Articular chondrocyte of knee joint (primary cell): ENCODE measurements at places on chromosomes 2 and 18. TPM values are rescaled to one million over a fixed set of nuclear protein-coding genes. Genes with fewer than 3 reads are reported as not detected.

ADD2 gene
- total RNA-seq, result under 0.01 TPM in 2 replicates

MDH1B gene
- 2.3 and 2.7 TPM in 2 replicates for total RNA-seq

PDCD1 gene
- not detected in 2 replicates for total RNA-seq

FOXD4L1 gene
- 0.11 and 0.26 TPM in 2 replicates for total RNA-seq

STAM2 gene
- total RNA-seq, result 72.5 and 73.5 TPM in 2 replicates

CHN1 gene
- total RNA-seq, result 4.7 and 11.5 TPM in 2 replicates

CLASP1 gene
- 48.6 and 60.8 TPM in 2 replicates for total RNA-seq

GCG gene
- not detected in 2 replicates for total RNA-seq

EVA1A gene
- total RNA-seq, result 19.1 and 40.6 TPM in 2 replicates

IL36B gene
- total RNA-seq, result not detected in 2 replicates

SERPINB4 gene
- not detected in 2 replicates for total RNA-seq

UNC80 gene
- total RNA-seq, result not detected in 2 replicates

SLC25A12 gene
- 21.8 and 32.1 TPM in 2 replicates for total RNA-seq

KCNS3 gene
- total RNA-seq, result 1.0 and 1.2 TPM in 2 replicates

ERBB4 gene
- 0.13 and 0.22 TPM in 2 replicates for total RNA-seq

POU3F3 gene
- not detected in 2 replicates for total RNA-seq

CNOT9 gene
- 61.5 and 71.0 TPM in 2 replicates for total RNA-seq

NGEF gene
- total RNA-seq, result 8.4 and 9.9 TPM in 2 replicates

ESPNL gene
- 1.3 and 7.3 TPM in 2 replicates for total RNA-seq

STAT4 gene
- 21.4 and 22.2 TPM in 2 replicates for total RNA-seq

HSPE1 gene
- total RNA-seq, result 55.3 and 56.0 TPM in 2 replicates

UGT1A4 gene
- not detected in 2 replicates for total RNA-seq

KIF1A gene
- under 0.01 TPM in 1 of 2 replicates, not detected in the other for total RNA-seq

MAB21L4 gene
- not detected in 2 replicates for total RNA-seq

STARD6 gene
- 1.2 TPM in 1 of 2 replicates, not detected in the other for total RNA-seq

ALK gene
- total RNA-seq, result not detected in 2 replicates

CROCC2 gene
- under 0.01 TPM in 2 replicates for total RNA-seq

LRP1B gene
- total RNA-seq, result 0.11 and 0.13 TPM in 2 replicates

PPP1R1C gene
- total RNA-seq, result 2.2 and 3.8 TPM in 2 replicates

POTEC gene
- total RNA-seq, result not detected in 2 replicates

CD226 gene
- 0.32 and 0.65 TPM in 2 replicates for total RNA-seq

ORC2 gene
- total RNA-seq, result 15.3 and 18.7 TPM in 2 replicates

HOXD13 gene
- 0.11 and 0.13 TPM in 2 replicates for total RNA-seq

PROKR1 gene
- total RNA-seq, result 0.11 TPM in 1 of 2 replicates, not detected in the other

CD8B2 gene
- 0.13 and 0.43 TPM in 2 replicates for total RNA-seq

SLC9A4 gene
- not detected in 2 replicates for total RNA-seq

ELOA2 gene
- total RNA-seq, result not detected in 2 replicates

FTCDNL1 gene
- total RNA-seq, result 0.13 and 0.76 TPM in 2 replicates

DSG4 gene
- total RNA-seq, result not detected in 2 replicates

LIMS4 gene
- total RNA-seq, result 0.76 TPM in 1 of 2 replicates, not detected in the other

LCT gene
- total RNA-seq, result 0.22 and 0.26 TPM in 2 replicates

GKN1 gene
- 0.26 TPM in 1 of 2 replicates, not detected in the other for total RNA-seq

CDCA7 gene
- 1.2 and 2.5 TPM in 2 replicates for total RNA-seq

RNF138 gene
- total RNA-seq, result 25.9 and 26.0 TPM in 2 replicates

C2orf80 gene
- not detected in 2 replicates for total RNA-seq

GNAL gene
- 7.1 and 9.6 TPM in 2 replicates for total RNA-seq

PLEK gene
- 0.13 and 0.32 TPM in 2 replicates for total RNA-seq

FKBP7 gene
- 48.2 and 49.1 TPM in 2 replicates for total RNA-seq

NTSR2 gene
- total RNA-seq, result not detected in 2 replicates

ZNF516 gene
- 14.4 and 16.3 TPM in 2 replicates for total RNA-seq

ASB18 gene
- total RNA-seq, result not detected in 2 replicates
